Left lobe of liver (tissue), 2 donors: ENCODE measurements at places on chromosomes 11 and 22. TPM values are rescaled to one million over a fixed set of nuclear protein-coding genes. Genes with fewer than 3 reads are reported as not detected.

GRCh38 chr11:106410902-106411301, 333.4 kb downstream of the AASDHPPT start:
- no peak for DNase-seq

C11orf87 gene
- not detected for total RNA-seq

GRCh38 chr11:132640952-132641351, 891.3 kb downstream of the OPCML start:
- DNase-seq = no peak

PLAAT2 gene
- 1.2 TPM for total RNA-seq

DNA sequence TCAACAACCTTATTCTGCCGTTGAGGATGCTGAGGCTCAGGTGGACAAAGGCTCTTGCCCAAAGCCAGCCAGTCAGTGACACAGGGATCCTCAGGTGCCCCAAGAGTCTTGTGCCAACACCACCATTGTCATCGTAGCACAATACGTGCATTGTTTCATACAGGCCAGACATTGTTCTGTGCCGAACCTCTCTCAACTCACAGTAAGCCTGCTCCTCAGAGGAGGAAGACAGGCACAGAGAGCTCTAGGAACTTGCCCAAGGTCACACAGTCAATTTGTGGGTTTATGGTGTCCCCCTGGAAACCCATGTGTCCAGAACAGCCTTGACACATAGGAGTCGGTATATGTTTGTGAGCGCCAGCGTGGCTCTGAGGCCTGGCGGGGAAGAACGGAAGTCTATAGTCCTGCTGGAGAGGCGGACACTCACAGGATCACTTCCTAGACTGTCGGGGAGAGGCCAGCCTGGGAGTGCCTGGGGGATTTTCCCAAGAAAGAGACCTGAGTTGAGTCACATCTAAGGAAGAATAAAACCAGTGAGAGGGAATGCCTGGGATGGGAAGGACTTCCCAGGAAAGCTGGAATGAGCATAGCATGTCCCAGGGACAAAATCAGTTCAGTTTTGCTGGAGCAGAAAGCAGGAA, 20.2 kb downstream of the LIF start:
- no peak for DNase-seq

GRCh38 chr22:49211176-49211575, 616.5 kb downstream of the BRD1 start:
- DNase-seq = peak; percentile 42

- DNase-seq = no peak
Observed at GRCh38 chr11:124752471-124753102, 532 bp upstream of the VSIG2 start.

GTSE1 gene
- total RNA-seq = 0.63 TPM

GRCh38 chr11:66190786-66191185, 77.7 kb upstream of the RAB1B start:
- DNase-seq = no peak

- DNase-seq = no peak
Observed at GRCh38 chr11:66367561-66368312, 3.8 kb downstream of the SLC29A2 start.

DNA sequence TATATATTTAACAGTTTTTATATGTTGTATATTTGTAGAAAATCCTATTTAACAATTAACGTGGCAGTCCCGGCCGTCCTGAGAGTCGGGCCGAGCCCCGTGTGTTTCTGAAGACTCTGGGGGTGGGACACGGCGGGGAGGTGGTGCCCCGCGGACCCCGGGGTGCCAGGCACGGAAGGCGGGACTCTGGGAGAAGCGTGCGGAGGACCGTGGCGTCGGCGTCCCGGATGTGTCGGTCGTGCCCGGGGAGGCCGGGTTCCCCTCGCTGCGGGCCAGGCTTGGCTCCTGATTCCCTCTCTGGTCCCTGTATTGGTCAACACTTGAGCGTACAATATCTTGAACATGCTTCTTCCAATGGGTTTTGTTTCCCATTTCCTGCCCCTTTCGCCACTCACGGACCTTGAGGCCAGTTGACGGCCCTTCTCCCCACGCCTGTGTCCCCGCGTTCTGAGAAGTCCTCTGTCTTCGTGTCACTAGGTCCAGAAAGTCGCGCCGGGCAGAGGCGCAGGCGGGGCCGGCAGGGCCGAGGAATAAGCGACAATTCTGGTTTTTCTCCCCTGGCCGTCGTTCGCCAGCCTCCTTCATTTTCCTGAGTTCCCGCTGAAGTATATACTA, 1076.7 kb downstream of the BRD1 start:
- no peak for DNase-seq

- no peak for DNase-seq
Observed at GRCh38 chr11:27653990-27654758, 46.1 kb downstream of the BDNF start.

GRCh38 chr11:69574608-69575255, 66.2 kb upstream of the CCND1 start:
- no peak for DNase-seq

GRCh38 chr11:64710418-64711137, 12.4 kb downstream of the NRXN2 start:
- DNase-seq = no peak

- no peak for DNase-seq
Observed at GRCh38 chr11:56932572-56933220, 56.0 kb upstream of the OR5AK2 start.

- DNase-seq = no peak
Observed at GRCh38 chr11:82823647-82824619, 76.3 kb downstream of the PRCP start.

TIMP3 gene
- 26.7 TPM for total RNA-seq

SMC1B gene
- not detected for total RNA-seq

DNA sequence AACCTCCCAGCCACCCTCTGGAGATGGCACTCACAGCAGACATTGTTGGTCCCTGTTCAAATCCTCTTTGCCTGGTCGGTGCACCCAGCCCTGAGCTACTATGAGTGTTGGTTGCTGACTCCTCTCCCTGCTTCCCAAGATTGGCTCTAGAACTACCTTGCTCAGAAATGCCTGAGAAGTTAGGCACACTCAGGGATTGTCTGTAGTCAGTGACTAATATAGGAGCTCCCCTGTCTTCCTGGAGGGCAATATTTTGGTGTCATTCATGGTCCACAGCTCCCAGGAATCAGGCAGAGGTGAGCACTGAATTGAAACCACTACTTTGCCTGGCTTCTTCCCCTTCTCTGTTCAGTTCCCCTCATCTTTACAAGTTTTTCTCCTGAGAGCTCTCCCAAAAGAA, 325.9 kb downstream of the MIAT start:
- no peak for DNase-seq

RIMBP3B gene
- total RNA-seq = 0.08 TPM

DNA sequence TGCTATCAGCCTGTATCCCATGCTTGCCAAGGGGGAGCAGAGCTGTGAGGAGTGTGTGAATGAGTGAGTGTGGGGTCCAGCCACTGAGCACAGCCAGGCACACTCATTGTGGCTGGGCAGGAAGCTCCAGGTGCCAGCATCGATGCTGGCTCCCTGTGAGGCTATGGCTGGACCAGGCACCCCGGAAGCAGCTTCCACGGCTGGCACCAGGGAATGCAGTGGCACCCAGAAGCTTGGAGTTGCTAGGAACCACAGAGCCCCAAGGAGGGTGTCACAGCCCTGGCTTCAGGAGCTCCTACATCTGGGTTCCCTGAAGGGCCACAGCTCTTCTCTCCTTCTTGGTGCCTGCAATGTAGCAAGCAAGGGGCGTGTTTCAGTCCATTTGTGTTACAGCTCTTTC, 625.9 kb upstream of the RAG2 start:
- no peak for DNase-seq

CCDC89 gene
- 0.28 TPM for total RNA-seq

DNA sequence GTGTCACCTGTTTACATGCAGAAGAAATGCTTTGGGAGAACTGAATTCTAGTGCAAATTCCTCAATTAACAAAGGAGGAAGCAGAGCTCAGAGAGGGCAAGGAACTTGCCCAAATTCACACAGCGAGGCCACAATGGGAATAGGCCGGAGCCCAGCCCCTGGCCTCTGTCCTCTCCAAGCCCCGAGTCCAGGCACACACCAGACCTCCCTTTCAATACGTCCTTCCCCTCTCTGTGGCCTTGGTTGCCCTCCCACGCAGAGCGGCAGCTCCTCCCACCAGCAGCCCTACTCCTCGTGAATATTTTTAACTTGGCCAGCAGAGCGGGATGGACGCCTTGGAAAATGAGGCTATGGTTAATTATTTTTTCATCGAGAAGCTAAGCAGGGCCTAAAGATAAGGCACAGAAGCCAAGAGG, 1.6 kb upstream of the CARD10 start:
- no peak for DNase-seq

DNA sequence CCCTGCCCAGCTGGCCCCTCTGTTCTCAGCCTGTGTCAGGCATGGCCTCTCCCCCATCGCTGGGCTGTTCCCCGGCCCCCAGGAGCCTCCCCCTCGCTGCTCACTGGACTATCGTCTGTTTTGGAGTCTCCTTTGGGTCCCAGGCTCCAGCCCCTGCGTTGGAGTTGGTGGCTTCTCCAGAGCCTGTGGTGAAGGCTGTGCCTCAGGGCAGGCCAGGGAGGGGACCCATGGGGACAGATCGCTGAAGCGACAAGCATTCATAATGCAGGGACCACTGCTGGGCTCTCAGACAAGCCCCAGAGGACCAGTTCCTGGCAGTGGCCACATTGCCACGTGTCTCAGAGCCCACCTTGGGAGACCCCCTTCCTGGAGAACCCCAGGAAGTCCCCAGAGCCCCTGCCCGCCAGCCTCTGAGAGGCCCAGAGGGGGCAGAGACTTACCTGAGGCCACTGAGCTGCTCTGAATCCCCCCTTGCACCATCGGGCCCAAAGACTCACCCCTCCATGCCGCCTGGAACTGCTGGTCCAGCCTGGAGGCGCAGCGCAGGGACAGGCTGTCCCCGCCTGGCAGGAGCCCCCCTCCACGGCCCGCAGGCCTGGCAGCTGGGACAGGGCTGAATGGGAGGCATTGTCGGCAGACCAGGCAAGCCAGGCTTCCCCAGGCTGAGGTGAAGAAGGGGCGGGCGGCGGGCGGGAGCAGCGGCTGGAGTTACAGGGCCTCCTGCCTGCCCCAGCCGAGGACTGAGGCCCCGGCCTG, at the start of gene CHADL:
CHADL (minus strand) TSS at position 555 of the 756 bp plus-strand sequence; CDS start at position 505, 50 bp downstream.
- no peak for DNase-seq

A4GALT gene
- total RNA-seq = 1.0 TPM

DNA sequence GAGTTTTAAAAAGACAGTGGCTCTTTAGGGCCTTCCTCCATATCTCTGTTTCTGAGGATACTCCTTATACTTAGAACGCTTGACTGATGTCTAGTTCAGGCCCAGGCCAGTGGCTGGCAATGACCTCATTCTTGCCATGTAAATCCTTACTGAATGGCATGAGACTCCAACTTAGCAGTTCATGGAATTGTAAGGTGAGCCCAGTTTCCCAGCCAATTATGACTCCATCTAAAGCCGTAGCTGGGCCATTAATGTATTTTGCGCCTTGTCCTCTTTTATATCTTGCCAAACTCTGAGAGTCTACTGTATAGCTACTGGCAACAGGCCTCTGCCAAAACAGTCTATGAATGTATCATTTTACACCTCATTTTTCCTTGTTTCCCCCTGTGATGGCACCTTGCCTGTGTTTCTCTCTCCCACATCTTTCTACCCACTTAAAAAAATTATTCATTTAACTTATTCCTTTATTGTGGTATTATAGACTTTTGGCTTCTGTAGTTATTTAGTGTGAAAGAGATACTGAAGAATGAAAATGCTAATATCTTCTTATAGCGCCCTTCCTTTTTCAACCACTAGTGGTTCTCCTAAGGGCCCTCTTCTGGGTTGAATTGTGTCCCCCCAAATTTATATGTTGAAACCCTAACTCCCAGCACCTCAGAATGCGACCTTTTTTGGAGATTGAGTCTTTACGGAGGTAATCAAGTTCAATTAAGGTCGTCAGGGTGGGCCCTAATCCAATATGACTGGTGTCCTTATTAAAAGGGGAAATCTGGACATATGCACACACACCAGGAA, 67.4 kb downstream of the ZNRF3 start:
- no peak for DNase-seq

GRCh38 chr11:75195167-75195962, 44.5 kb downstream of the SLCO2B1 start:
- peak; percentile 89 for DNase-seq

- no peak for DNase-seq
Observed at GRCh38 chr11:134074346-134074745, 5.5 kb downstream of the JAM3 start.

- peak; percentile 67 for DNase-seq
Observed at GRCh38 chr11:44286268-44286880, 23.6 kb downstream of the ALX4 start.

ANO1 gene
- 260 TPM for total RNA-seq

DNA sequence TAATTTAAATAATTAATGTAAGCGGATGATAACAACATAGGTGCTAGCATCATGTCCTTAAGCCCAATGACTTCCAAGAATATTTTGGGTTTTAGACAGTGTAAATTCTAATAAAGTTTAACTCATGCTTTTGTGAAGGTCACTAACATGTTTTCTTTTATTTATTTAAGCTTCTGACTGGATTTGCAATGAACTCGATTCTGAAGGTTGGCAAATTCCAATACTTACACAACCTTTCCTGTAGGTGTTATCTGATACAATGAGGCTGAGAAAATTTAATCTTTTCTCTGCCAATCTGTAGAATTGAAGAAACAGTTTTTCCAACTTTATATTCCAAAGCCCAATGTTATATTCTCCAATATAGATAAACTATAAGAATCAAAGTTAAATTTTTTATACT, 311.3 kb downstream of the LUZP2 start:
- no peak for DNase-seq

TMPRSS5 gene
- total RNA-seq = 0.65 TPM

TRPM5 gene
- total RNA-seq = not detected

MS4A14 gene
- 0.43 TPM for total RNA-seq

GRCh38 chr11:26909515-26909914, 84.4 kb upstream of the FIBIN start:
- DNase-seq = no peak

DNA sequence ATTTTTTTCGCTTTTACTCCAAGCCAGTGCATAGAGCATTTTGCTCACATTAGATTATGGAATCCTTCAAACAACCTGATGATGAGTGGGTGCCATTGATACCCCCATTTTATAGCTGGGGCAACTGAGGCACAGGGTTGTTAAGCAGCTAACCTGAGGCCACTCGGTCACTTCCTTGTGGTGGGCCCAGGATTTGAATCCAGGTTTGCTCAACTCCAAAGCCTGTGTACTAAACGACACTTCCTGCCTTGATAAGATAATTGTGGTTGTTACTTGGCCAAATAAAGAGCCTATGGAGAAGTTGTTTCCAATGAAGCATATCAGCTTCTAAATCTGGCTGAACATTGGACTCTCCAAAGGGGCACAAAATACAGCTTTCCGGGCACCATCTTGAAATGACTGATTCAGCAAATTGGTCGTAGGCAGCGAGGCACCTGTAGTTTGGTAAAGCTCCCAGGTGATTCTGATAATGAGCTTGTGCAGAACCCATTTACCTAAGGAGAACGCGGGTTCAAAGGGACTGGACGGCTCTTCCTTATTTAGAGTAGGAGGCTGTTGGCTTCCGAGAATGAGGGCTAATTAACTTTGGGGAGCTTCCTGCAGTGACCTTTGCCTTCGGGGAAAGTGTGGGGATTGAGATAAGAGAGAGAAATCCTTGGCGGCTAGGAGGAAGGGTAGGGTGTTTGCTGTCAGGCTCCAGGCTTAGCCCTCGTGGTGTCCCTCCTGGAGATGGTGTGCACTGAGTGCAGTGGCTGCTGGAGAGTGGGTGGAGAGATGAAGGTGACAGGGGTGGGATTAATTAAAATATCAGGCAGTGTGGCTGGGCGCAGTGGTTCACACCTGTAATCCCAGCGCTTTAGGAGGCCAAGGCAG, 17.5 kb upstream of the EHF start:
- DNase-seq = no peak

SYT8 gene
- 0.30 TPM for total RNA-seq
